NCI-H226 (cell line): ENCODE measurements at places on chromosomes 12 and 14.
A peak's percentile ranks its signal among the peaks of the same experiment; 100 is the strongest.

GRCh38 chr14:101222362-101223070 is 319.0 kb upstream of the RTL1 start:
- DNase-seq = no peak

DNA sequence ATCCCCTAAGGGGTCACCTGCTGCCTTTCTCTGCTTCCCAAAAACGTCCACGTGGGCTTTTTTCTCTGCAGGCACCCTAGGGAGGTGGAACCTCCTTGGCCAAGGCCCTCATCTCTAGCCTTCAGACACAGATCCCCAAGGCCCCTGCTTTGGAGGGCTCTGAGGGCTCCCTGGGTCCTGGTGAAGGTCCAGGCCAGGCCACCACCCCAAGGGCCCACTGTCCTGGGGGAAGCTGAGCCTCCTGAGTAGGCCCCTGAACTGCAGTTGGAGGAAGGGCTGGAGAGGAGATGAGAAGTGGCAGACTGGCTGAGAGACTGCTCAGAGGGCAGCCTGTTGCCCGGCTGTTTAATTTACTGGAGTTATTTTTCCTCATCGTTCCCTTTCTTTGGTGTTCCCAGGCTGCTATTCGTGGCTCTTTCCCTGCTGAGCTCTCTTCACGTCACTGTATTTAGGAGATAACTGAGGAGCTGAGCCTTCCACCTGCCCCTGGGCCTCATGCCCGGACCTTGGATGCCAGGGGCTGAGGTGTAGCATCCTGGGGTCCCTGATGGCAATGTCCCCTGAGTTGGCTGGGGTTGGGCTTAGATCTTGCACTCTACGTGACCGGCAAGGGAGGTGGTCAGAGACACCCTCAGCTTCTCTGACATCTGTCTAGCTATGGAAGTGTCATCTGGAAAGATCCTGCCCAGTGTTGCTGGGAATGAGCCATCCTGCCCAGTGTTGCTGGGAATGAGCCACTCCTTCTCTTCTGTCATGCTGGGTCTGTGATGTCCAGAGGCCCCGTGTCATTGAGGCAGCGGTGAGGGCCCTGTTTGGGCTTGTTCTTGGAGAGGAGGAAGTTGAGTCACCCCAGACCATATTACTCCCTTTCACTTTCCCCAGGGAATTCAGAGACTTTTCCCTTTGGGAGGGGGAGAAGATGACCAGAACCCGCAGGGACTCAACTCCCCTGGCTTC is 139.8 kb downstream of the TSPAN9 start:
- DNase-seq = peak; percentile 57

GRCh38 chr12:18888047-18888446 is 150.1 kb downstream of the CAPZA3 start:
- no peak for DNase-seq

GRCh38 chr14:102164241-102164641 is 24.5 kb downstream of the WDR20 start:
- no peak for DNase-seq

DNA sequence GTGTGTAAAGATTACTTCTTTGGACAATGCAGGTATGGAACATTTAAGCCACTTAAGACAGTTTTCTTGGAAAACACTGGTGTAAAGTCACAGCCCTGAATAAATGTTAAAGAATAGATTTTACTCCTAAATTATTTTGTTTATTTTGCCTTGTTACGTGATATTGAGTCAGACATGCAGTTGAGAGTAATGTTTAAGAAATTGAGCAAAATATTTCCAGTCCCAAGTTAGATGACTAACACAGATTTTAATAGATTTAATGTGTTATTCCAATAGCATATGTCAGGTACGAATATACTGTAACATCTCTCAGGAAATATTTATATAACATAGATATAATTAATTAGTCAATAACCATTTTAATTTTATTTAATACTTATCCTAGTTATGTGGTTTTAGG is 1361.7 kb downstream of the FSCB start:
- DNase-seq = no peak

DNA sequence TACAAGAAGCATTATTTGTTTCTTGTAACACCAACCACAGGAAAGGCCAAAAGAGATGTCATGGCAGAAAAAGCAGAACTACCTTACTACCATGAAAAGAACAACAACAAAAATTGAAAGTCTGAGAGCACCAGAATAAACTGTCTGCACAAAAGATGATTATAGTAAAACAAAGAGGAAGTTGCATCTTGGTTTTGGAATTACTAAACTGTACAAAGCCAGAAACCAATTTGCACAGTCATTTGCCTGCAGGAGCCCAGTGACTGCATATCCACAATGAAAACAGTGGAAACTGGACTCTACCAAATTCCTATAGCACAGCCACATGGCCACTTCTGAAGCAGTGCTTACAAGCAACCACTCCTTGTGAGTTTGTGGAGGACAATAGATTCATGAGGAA is 276.2 kb downstream of the SSPN start:
- DNase-seq = no peak

DNA sequence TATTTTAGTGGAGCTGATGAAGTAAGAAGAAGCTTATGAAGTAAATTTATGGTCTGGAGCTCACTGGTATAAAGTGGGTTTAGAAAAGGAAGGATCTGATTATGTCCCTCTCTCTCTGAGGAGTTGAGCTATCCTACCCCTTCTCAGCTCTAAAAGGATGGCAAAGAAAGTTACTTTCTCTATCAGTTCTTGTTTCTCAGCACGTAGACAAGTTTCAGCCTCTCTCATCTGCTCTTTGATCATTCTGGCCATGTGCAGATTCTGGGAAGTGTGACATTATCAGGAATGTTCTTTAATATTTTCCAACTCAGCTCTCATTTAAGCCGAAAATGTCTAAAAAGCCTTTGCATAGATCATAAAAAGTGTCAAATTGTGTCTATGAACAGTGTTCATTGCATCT is 5.8 kb upstream of the EGLN3 start:
- no peak for DNase-seq
